ENCODE measurements at places on chromosomes 1 and 21.
A peak's percentile ranks its signal among the peaks of the same experiment; 100 is the strongest.

- peak; percentile 83 for DNase-seq
These were observed 8.0 kb downstream of the PHLDA3 start for GRCh38 chr1:201460814-201461644.

GRCh38 chr1:29838738-29839320 lies 602.5 kb downstream of the PTPRU start:
- DNase-seq, result no peak

GRCh38 chr1:117284399-117285215 lies 73.9 kb upstream of the VTCN1 start:
- DNase-seq, result peak; percentile 65

DNA sequence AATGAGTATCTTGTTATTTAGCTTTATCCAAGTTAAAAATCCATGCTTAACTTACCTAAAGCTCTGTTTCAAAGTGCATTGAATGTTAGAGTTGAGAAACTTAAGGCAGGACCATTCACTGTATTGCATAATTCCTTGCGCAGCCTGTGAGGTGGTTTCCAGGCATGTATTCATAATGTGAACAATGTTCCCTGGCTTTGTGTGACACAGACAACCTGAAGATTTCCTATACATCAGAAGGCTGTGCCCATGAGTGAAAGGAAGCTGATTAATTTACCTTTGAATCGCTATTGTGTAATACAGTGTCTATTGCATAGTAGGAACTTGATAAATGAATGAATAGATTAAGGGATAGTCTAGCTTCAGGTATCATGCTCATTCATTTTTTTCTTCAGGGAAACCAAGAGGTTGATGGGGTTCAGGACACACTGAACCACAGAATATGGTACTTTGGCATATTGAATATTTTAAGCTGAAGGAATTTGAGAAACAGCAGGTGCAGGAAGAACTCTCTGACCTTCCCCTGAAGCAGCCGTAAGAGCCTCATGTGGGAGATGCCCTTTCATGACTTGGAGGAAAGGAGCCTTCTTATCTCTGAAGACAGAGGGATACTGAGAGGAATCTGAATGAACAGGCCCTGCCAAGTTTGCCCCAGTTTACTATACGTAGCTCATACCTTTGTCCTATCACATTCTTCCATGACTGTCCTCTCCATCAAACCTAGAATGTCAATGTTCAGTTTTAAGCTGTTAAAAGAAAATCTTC lies 88.6 kb upstream of the GNG12 start:
- DNase-seq, result no peak

- no peak for DNase-seq
These were observed 1769.7 kb downstream of the MRPL39 start for GRCh38 chr21:23837564-23837963.

- no peak for DNase-seq
These were observed 19.5 kb upstream of the CREG1 start for GRCh38 chr1:167573035-167573434.

GRCh38 chr1:14976256-14976655 lies 177.3 kb upstream of the TMEM51 start:
- DNase-seq, result no peak

GRCh38 chr1:63119575-63120155 lies 202.7 kb upstream of the FOXD3 start:
- DNase-seq, result peak; percentile 13

DNA sequence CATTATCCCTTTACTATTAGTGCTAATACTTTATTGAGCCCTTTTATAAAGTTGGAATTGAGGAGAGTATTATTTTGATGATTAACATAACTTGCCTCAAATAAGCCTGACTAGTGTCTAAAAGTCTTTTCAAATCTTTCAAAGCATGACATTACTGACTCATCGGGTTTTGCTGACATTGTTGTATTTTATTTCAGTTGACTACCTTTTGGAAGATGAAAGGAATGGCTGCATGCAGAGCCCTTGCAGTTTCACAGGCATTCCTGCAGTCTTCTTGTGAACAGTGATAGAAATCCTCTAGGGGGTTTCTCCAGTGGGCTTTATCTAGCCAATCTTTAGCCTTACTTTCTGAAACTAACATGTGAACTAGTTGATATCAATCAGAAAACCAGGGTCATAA lies 43.0 kb upstream of the TMEM61 start:
- DNase-seq, result no peak

- no peak for DNase-seq
These were observed 12.2 kb downstream of the CDC42BPA start for GRCh38 chr1:227305894-227306626.

DNA sequence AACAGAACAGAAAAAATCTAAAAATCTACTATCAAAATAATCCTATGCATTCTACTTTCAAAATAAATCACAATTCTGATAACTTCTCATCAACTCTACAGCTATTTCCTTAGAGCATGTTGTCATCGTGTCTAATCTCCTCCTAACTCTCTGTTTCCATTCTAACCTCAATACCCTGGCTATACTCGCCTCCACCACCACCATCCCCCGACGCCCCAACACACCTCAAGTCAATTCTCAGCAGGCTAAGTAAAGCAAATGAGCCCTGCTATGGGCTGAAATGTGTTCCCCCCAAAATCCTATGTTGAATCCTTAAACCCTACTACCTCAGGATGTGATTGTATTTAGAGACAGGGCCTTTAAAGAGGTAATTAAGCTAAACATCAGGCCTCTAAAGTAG lies 34.6 kb downstream of the NRDC start:
- no peak for DNase-seq

GRCh38 chr1:162889989-162890388 lies 29.0 kb upstream of the CCDC190 start:
- DNase-seq, result no peak

GRCh38 chr1:166858726-166859419 lies 17.2 kb downstream of the TADA1 start:
- no peak for DNase-seq

DNA sequence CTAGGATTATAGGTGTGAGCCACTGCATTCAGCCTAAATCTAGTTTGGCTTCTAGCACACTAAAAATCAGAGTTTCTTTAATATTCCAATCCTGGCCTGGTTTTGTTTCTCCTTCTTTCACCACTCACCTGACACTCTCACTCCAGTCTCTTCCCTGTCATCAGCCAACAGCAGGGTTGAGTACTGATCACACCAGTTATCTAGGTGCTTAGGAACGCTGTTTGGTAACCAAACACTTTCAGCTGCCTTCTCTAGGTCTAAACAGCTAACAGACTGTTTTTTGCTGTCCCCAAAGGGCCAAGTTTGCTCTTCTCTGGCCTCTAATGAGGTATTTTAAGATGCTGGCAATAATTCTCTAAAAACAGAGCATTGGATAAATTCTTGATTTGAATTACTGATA lies 17.7 kb upstream of the FRRS1 start:
- DNase-seq, result no peak

DNA sequence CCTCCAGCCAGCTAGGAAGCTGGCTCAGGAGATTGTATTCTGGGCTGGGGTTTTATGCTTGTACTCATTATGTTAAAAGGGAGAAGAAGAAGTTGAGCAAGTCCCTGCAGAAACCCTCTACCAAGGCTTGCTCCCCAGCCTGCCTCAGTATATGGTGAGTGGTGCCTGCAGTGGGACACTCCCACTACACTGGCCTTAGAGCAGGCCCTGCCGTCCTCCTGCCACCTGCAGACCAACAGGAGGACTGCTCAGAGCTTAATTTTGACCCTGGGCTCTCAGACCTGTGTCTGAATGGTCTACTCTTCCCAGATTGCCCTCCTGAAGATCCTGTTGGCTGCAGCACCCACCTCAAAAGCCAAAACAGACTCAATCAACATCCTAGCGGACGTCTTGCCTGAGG lies 13.0 kb downstream of the STRIP1 start:
- no peak for DNase-seq

DNA sequence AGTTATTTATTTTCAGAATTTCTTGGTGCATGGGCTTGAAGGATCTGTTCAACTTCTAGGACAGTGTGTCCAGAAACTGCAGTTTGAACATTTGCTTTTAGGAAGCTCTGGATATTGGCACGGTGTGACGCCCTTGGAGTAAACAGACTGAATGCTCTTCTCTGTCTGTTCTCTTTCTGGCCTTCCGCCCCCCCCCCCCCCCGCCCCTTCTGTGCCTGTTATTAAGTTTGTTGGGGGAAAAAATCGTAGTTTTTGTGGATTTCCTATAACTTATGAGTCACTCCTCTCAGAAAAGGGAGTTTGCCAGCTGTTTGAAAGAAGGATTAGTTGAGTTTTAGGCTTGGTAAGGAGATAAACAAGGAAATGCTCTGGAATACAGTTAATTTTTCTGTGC lies 1.2 kb downstream of the KCTD3 start:
- DNase-seq, result peak; percentile 72

All from GM03348 (cell line).